ENCODE measurements at places on chromosomes 3 and 15.

DNA sequence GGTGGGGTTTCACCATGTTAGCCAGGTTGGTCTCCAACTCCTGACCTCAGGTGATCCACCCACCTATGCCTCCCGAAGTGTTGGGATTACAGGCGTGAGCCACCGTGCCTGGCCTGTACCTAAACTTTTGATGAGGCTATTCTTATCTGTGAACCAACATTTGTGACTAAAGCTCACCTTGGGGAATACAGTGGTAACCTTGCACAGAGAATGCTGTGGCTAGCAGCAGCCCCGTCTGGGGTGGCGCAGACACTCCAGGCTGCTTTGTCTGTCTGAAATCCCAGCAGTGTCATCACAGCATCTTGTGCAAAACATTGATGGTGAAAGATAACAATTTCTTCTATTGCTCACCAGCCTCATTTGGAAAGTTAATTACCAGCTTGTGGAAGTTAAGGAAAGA lies 58.9 kb downstream of the CMTM8 start:
- no peak for DNase-seq

GRCh38 chr15:73388256-73388781 lies 19.6 kb upstream of the HCN4 start:
- no peak for DNase-seq

DNA sequence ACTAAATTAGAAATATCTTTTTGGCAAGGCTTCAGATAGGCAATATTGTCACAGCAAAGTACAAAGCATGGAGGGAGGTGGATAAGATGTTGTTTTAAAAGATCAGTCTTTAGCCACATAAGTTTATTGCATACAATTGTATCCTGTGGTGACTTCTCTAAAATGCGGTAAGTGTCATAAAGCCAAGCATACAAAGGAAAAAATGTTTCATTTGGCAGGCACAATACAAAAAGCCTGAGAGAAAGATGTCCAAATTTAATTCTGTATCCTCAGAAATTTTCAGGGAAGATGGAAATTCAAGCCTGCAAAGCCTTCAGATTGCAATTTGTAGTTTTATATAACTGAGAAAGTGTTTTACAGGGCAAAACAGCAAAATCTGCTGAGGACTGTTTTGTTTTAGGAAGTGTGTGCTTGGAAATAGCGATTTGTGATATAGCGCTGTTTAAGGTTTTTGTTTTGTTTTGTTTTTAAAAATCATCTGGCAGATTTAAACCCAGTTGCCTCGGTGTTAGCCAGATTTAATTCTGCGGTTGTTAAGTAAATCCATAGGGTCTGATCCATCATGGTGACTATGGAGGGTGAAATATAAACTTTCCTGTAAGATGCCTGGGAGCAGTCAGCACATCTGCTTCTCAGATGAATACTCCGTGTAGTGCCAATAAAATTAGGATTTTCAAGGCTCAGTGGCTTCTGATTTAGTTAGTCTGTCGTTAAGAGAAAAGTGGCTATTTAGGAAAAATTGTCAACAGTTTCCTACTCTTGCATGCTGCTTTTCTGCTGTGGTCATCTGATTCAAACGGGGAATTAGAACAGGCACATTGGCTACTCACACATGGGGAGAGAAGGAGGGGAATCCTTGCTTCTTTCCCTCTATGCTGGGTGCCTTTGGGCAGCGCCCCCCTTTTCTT lies 8.0 kb downstream of the KAT2B start:
- DNase-seq = no peak

GRCh38 chr15:65101891-65102708 lies 12.9 kb downstream of the UBAP1L start:
- peak; percentile 62 for DNase-seq

DNA sequence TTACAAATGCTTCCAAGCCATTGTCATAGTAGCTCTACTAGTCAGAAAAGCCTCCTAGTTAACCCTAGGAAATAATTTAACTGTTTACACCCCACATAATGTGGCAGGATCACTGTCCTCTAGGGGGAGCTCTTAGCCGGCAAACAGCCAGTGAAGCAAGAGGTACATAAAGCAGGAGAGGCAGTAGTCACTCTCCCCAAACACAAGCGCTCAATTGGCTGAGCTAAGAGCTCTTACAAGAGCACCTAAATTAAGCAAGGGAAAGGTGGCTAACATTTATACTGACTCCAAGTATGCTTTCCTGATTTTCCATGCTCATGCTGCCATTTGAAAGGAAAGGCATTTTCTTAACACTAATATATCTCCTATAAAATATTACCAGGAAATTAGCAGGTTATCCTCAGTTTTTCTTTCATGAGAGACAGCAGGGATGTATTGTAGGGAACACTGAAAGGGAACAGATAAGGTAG lies 37.6 kb downstream of the NCEH1 start:
- DNase-seq = peak; percentile 70

- no peak for DNase-seq
Observed at GRCh38 chr3:18717598-18717997, 292.5 kb upstream of the SATB1 start.

GRCh38 chr3:21216598-21216997 lies 534.4 kb downstream of the ZNF385D start:
- DNase-seq = no peak

GRCh38 chr3:64584179-64584578 lies 103.6 kb downstream of the ADAMTS9 start:
- DNase-seq = no peak

- DNase-seq = no peak
Observed at GRCh38 chr3:149385617-149386298, 8.3 kb upstream of the TM4SF1 start.

GRCh38 chr3:30042274-30042859 lies 564.0 kb upstream of the TGFBR2 start:
- DNase-seq = peak; percentile 52

DNA sequence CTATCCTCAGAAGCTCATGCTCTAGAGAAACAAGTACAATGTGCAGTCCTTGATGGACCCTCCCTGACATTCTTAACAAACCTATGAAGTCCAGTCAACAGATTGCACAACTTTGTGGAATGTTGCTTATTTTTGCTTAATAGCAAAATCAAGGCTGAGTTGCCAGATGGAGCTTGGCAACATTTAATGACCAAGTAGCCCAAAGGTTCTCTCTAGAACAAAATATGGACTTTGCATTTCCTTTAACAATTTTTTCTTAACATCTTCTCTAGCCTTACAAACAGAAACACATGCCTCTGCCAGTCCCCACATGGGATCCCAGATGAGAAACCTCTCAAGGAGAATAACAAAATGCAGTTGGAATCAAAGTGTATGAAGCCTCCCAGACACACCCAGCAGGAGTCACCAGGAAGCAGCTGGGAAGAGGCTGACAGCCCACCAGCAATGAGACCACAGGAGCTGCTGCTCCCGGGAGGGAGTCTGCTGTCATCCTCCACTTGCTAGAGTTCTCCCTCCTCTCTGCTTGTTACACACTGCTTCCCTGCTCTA lies 422.5 kb upstream of the CDIN1 start:
- peak; percentile 27 for DNase-seq

GRCh38 chr15:81783076-81783475 lies 262.7 kb downstream of the MEX3B start:
- DNase-seq = no peak

DNA sequence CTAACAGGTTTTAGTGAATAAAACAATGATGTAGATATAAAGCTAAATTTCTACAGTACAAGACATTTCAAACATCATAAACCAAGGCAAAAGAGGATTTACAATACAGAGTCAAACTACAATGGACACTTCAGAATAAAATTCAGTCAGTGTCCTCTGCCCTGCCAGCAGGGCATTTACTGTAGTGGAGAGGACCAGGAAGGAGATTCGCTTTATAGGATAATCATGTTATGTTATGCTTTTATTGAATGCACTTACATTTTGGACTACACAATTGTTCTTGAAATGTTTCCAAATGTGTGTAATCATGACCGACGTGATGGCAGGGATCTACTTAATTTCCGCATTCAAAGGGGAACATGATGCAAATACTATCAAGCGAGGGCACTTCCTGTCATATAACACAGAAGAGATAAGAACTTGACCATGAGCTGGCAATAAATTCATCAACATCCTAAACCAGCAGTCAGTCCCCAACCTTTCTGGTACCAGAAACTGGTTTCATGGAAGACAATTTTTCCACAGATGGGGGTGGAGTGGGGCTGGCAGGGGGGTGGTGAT lies 925.6 kb downstream of the FHIT start:
- no peak for DNase-seq

- no peak for DNase-seq
Observed at GRCh38 chr3:111324645-111325044, 217.4 kb upstream of the CD96 start.

GRCh38 chr3:151319628-151320027 lies 3.0 kb upstream of the GPR87 start:
- no peak for DNase-seq

- peak; percentile 73 for DNase-seq
Observed at GRCh38 chr15:101657171-101657570, 5.0 kb upstream of the TM2D3 start.

GRCh38 chr3:33773637-33774036 lies 24.8 kb upstream of the PDCD6IP start:
- no peak for DNase-seq

DNA sequence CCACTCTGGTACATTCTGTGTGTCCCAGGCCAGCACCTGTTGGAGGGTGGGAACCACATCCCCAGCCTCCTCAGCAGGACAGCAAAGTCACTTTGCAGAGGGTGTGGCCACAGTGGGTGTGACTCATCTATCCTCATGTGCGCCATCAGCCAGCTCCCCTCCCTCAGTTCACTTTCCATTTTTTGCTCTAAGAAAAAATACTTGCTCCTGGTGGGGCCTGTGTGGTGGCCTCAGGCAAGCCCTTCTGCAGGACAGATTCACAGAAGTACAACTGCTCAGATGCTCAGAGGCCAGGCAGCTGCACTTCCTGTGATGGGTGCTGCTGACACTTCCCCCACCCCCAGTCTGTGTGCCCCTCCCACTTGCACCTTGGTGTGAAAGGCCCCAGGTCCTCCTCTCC lies 78.3 kb upstream of the ALDH1L1 start:
- DNase-seq = no peak

- DNase-seq = no peak
Observed at GRCh38 chr15:79981831-79982455, 10.9 kb upstream of the BCL2A1 start.

DNA sequence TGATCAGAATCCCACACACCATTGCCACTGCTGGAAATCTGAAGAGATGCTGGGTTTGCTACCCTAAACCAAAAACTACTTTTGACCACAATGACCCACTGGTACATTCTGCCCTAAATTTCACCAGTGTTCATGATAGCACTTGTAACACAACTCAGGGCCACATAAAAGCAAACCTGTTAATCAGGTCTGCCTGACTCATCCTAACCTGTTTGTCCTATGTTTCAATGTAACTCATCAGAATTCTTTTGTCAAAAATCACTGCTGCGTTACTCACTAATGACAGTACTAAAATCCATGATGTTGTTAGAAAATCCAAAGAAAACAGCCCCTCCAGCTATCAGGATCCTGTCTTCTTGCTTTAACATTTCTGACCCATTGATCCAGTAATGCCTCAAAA lies 55.6 kb upstream of the XCR1 start:
- no peak for DNase-seq

- DNase-seq = no peak
Observed at GRCh38 chr15:100768501-100768931, 111.1 kb upstream of the ALDH1A3 start.

GRCh38 chr15:100787567-100788417 lies 91.8 kb upstream of the ALDH1A3 start:
- DNase-seq = no peak

DNA sequence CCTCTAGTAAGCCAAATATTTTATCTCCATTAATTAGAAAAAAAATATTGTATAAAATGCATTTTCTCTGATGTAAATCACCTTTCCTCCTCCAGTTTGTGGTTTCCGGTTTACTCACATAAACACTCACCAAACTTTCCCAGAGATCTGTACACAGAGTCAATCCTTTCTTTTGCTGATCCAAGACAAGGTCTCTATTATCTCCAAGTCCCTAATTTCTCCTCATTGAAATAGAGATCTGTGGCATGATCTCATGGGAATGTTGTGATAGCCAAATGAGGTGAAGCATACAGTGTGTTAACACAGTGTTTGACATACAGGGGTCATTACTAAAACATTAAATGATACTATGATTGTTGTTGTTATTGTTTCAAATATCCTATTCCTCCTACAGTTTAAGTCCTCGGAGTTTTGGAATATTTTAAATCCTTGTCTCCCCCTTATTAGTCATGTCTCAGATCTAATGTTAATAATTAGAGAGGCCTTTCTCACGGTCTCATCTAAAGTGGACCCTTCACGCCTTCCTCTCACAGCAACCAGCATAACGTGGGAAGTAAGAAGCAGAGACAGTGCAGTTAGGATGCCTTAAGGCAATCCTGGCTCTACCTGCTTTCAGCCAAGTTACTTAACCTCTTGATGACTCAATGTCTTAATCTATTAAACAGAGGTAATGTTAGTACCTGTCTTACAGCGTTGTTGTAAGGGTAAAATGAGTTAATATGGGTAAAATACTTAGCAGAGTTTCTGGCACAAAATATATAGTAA lies 333.3 kb downstream of the GRM7 start:
- DNase-seq = no peak

GRCh38 chr3:123328851-123329635 lies 119.8 kb downstream of the ADCY5 start:
- DNase-seq = peak; percentile 90

DNA sequence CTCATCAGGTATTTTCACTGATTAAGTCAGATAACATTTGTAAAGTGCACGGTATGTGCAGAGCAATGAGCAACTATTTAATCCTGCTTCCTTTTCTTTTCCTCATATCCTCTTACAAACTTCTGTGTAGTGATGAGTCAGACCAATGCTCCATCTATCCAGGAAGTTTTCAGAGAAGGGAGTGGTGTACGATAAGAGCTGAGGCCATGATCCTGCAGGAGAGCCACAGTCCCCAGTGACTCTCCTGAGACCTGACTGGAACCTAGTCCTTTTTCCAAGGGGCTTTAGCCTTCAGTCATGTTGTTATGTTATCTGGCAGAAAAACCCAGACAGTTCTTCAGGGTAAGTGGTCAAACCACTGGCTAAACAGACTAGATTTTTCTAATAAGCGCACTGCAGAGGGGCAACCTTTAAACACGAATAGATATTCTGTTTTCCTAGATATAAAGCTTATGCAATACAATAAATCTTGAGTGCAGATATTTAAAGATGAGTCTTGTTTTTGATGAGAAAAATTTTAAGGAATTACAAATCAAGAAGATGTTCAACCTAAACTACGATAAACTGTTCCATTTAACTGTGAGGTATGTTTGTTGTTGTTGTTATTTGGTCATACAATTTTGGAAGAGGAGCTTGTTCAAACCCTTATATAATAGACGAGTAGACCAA lies 110.5 kb upstream of the RAP2B start:
- no peak for DNase-seq

- DNase-seq = no peak
Observed at GRCh38 chr15:60391722-60392315, 6.0 kb downstream of the ANXA2 start.

- no peak for DNase-seq
Observed at GRCh38 chr15:101384276-101384675, 89.2 kb upstream of the SNRPA1 start.

Data from glutamatergic neuron (in vitro differentiated cells).